Substantia nigra (tissue), 51 donors: ENCODE measurements at places on chromosomes 3 and 15.

GRCh38 chr15:32682569-32682968 lies 35.2 kb upstream of the GREM1 start:
- no peak for DNase-seq

GRCh38 chr15:91348752-91349500 lies 248.9 kb downstream of the SV2B start:
- no peak for DNase-seq

GRCh38 chr3:112604536-112604935 lies 36.4 kb downstream of the CCDC80 start:
- no peak for DNase-seq

DNA sequence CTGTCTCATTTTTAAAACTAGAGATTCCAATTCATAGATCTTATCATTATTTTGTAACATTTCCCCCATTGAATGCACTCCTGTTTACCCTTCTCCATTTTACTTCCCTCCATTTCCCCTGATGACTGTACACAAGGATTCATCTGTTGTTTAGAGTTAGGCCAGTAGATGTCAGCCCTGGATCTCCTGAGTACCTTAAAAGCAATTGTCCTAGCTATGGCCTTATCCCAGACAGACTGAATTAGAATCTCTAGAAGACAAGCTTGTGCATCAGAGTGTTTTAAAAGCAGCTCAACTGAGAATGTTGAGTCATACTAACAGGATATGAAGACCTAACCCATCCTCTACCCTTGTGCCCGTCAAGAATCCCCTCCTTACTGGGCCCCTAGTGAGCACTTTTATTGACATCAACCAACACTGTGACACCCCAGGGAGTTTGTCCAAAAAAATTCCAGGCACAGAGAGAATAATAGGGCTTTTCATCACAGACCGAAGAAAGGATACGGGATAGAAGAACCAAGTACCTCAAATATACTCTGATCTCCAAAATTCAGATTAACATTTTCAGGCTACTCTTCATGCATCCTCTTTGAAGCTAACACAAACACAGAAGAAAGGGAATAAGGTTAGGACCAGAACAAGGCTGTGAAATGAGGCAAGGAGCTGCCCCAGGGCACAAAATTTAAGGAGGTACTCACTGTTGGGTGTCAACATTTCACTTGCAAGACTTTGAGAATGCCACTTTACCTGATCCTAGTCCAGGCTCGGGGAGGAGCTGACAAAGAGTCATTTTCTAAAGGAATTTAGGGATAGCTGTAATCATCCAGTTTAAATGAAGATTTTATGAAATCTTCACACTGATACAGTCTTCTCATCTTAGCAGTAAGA lies 17.1 kb downstream of the ZBED2 start:
- no peak for DNase-seq

DNA sequence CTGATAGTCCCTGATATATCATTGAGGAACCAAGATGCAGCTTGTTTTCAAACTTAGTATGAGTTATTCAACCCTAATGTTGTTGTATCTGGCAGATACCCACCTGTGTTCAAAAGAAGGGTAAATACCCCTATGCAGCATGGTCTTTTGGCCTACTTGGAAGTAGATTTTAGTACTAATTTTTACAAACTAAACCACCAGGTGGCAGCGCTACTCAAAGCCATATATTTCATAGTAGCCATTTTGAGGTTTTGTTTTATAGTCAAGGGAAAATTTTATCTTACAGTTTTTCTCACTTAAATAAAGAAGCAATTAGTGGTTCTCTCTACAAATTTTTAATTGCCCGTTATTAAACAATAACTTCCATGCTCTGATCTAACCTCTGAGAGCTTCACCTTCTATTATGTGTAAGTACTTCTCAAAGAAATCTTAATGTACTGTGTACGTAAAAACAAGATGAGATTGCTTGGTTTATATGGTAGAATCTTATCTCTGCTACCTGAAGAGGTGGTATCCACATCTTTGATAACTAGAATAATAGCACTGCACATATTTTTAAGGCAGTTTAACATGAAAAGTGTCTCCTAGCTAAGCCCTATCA lies 31.5 kb upstream of the MLF1 start:
- DNase-seq = no peak

- DNase-seq = no peak
Measured at GRCh38 chr3:124442463-124442862, 287.8 kb upstream of the UMPS start.

DNA sequence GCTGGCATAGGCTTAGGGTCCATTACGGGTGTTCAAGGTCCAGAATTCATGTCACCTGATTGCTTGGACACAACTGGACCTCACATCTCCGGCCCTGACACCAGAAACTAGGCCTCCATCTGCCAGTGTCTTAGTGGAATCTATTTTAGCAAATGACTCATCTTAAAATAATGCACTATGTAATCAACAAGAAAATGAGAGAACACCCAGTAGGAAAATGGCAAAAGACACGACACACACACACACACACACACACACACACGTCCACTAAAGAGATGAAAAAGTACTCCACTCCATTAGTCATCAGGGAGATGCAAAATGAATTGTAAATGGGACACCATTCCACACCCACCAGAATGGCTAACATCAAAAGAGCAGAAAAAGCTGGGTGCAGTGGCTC lies 11.2 kb downstream of the APBA2 start:
- no peak for DNase-seq

- no peak for DNase-seq
Measured at GRCh38 chr15:40498418-40498817, 27.6 kb downstream of the CHST14 start.

DNA sequence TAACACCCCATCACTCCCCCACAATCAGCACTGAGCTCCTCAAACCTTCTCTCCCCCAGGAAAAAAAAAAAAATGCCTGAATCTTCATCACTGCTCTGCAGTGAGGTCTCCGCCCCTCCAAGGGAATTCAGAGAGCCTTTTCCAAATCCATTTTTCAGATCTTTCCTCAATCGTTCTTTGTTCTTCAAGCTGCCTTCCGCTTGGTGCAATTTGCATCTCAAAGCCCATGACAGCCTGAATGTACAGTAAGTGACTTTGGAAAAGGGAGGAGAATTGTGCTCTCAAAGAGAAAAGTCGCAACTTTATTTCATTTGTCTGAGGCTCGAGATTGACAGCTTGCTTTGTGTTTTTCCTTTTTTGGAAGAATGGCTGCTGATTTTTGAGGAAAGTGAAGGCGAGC lies 75.0 kb downstream of the CORO2B start:
- no peak for DNase-seq

GRCh38 chr15:69092159-69092558 lies 68.3 kb upstream of the GLCE start:
- DNase-seq = no peak

DNA sequence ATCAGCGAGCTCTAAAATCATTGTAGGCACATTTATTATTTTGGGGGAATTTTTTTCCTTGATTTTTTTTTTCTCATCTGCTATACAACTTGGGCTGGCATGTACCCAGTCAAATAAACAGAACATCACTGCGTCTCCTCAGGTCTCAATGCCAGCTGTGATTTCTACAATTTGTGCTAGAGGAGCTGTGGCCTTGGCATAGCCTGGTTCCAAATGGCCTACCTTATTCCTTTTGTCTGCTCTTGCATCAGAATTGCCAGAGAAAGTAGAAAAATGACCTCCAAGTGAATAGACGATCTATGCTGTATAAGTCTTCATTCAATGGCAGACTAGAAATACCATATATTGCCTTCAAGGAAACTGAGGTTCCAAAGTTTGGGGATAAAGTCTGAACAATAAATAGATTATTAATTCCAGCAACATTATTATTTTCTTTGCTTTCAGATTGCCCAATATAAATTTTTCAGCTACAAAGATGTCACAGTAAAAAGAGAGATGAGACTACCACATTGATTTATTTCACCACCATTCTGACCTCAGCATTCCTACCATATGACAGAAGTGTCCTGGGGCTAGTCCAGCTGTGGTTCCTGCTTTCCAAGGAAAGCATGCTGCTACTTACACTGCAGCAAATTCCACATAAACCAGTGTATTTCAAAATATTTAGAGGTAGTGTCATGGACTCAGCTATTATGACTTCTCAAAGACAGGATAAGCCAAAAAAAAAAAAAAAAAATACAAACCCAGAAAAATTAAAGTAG lies 493.9 kb upstream of the ZNF385D start:
- no peak for DNase-seq

GRCh38 chr15:37260255-37260654 lies 159.9 kb upstream of the MEIS2 start:
- DNase-seq = no peak

DNA sequence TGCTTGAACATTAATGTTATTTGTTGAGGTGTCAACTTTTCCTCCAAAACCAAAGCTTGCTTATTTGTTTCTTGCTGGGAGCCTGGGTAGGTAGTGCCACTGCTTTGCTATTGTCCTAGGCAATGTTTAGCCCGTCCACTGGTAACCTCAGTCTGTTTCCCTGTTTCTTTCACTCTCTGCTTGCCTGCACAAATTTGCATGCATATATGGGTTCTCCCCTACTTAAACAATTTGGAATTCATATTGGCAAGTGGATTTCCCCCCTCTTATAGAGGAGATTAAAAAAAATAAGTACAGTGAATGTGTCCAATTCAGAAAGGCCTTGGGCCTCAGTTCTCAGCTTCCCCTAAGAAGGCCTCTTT lies 45.0 kb upstream of the BOC start:
- no peak for DNase-seq

DNA sequence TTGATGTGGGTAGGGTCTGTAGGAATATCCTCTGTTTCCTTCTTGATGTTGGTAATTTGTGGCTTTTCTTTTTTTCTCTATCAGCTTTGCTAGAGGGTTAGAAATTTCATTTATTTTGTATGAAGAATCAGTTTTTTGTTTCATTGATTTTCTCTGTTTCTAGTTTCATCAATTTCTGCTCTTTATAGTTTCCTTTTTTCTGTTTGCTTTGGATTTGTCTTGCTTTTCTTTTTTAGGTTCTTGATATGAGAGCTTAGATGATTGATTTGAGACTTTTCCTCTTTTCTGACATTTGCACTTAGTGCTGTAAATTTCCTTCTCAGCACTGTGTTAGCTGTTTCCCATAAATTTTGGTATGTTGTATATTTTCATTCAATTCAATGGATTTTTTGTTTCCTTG lies 61.3 kb downstream of the LSM3 start:
- DNase-seq = no peak

- DNase-seq = no peak
Measured at GRCh38 chr3:183301937-183302580, 49.0 kb downstream of the B3GNT5 start.

DNA sequence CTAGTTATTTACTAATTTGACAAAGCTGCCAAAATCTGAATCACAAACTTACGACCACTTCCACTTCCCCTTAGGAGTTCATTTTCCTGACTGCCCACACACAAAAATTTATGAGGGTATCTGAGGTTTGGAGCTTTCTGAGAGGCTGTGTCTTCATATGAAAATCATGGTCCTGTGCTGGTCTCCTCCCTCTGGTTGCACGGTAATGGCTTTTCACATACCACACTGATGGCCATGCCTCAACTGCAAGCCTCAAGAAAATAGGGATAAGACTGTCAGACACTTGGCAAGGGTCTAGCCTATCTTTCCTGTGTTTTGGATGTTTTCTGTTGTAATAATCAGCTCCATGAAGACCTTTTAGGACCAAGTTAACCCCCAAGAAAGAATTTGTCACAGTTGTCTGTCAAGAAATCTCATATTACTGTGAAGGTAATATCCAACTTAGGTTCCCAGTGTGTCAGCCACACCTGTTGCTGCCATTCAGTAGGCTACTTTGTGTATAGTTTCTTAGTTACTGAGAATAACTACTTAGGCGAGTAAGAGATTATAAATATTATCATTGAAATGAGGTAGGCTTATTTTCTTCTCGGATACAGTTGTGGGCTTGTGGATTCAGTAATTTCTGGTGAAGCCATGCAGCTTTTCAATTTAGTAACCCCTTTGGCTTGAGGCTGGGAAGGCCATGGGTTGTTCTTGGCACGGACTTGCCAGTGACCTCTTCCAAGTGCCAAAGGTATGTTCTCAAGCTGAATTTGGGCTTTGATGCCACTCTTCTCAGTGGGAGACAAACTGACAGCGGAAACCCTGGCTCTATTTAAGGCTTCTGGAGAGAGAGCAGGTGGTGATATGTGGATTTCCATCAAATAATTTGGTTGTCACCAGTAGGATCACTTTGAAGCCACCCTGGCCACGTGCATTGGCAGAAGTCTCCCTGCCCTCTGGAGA lies 101.1 kb downstream of the RYR3 start:
- no peak for DNase-seq

GRCh38 chr3:44802011-44802410 lies 40.4 kb downstream of the KIF15 start:
- no peak for DNase-seq

- no peak for DNase-seq
Measured at GRCh38 chr3:150033721-150034120, 63.0 kb upstream of the PFN2 start.

GRCh38 chr15:43776718-43777266 lies at the start of gene ELL3:
ELL3 (minus strand) TSS chr15:43776966; CDS start chr15:43776901, 65 bp downstream.
- DNase-seq = no peak

DNA sequence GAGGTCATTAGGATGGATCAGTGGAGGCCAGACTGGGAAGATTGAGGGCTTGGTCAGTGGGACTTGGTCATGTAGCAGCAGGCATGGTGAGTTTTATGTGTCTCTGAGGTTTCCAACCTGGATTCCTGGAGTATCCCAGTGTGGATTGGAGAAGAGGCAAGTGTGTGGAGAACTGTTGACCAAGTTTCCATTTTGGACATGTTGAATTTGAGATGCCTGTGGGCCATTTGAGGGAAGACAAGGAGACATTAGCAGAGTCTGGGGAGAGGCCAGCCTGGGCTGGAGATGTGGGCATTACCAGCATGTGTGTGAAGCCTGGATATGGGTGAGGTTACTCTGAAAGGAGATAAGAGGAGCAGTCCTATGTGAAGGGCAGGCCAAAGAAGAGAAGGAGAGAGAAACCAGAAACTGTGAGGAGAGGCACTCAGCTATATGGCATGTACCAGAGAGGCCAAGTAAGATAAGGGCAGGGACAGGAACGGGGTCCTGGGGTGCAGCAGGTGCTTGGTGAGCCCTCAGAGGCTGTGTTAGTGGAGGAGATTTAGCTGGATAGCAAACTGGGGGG lies 4.3 kb downstream of the SLC25A38 start:
- no peak for DNase-seq
